ENCODE measurements at places on chromosomes 5 and 9.
A peak's percentile ranks its signal among the peaks of the same experiment; 100 is the strongest.

DNA sequence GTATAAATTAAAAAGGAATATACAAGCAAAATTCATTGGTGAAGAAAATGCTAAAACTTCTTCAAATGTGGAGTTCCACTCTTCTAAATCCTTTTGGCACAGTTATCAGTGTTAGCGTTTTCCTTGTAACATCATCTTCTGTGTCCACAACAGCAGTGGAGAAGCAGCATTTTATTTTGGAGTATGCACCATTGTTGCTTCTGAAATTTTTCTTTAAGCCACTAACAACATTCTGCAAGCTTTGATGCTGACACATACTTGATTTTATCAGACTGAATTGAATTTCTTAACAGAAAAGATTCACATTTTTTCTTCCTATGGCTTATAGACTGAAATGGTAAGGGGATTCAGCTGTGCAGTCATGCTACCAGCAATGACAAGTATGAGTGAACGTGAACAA is 60.8 kb upstream of the PTGER4 start:
- peak; percentile 17 for DNase-seq

DNA sequence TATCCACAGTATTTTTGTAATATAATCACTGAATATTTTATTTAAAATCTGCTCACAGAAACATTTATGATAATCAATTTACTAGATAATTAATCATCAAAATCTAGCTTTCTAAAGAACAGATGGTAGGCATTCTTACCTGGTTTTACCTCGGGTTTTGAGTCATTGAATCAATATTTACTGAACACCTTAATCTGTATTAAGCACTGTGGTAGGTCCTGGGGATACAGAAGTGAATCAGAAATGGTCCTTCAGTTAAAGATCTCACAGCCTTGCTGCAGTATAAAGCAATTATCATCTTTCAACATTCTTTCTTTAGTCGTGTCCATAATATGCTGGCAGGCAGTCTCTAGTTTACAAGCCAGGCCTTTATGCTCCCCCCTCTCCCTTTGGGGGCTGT is 2.0 kb upstream of the MEIKIN start:
- DNase-seq = peak; percentile 47

GRCh38 chr5:62948301-62948700 is 369.7 kb downstream of the LRRC70 start:
- no peak for DNase-seq

GRCh38 chr5:96036301-96036700 is 74.7 kb upstream of the ELL2 start:
- peak; percentile 84 for DNase-seq

- DNase-seq = peak; percentile 44
Measured at GRCh38 chr9:69193685-69194032, 19.6 kb downstream of the TJP2 start.

DNA sequence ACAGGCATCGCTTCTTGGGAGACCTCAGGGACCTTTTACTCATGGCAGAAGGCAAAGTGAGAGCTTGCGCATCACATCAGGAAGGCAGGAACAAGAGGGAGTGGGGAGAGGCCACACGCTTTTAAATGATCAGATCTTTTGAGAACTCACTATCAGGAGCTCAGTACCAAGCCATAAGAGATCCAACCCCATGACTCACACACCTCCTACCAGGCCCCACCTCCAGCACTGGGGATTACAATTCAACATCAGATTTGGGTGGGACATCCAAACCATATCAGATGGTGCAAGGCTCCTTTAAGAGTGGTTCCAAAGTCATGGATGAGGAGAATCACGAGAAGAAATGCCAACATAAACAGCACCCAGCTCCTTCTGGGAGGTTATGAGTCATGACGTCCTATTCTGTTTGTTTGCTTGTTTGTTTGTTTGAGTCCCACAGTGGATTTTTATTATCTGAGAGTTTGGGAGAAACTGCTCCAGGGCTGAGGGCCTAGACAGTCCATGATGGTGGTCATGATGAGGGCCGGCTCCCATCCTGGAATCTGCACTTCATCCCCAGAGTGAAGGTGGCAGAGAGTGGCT is 453.5 kb downstream of the GADD45G start:
- no peak for DNase-seq

DNA sequence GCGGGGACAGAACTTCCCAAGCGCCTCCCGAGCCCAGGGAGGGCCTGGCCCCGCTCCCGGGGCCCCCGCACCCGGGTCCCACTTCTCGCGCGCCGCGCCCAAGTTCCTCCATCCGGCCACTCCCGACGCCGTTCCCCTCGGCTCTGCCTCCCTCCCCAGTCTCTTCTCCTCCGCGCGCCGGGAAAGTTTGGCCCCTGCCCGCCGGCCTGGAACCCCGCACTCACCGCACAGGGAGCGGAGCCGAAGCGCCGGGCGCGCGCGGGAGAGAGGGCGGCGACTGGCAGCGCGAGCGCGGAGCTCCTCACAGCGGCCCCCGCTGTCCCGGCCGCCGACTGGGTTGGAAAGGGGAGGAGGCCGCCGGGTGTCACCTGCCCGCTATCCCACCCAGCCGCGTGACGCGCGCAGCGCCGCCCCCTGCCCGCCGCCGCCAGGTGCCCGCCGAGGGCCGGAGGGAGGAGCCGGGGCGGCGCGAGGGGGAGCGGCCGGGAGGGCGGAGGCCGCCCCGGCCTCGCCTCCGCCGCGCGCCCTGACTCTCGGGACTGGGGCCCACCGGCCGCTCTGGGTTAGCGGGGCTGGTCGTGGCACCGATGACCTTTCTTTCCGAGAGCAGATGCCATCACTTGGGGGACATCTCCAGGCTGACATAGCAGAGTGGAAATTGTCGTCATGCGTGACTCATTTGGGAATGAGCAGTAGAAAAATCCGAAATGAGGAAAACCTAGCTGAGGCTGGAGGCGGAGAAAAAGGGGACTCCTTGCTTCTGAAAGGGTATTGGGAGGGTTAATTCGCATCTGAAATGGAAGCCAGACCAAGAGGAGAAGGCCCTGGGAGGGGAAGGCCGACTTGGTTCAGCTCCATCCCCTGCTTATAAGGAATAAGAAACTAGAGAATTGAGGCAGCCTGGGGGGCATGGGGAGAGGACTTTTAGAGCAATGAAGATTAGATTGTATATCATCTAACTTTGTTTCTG is at the start of gene ELOVL7:
TSS of gene ELOVL7 (minus strand) at position 334 of the 970 bp plus-strand sequence. CDS start 56,872 bp downstream, outside the sequence.
- peak; percentile 35 for DNase-seq
